ENCODE measurements at places on chromosomes 2 and 18.

- no peak for DNase-seq
These were observed 185.1 kb upstream of the CCDC68 start for GRCh38 chr18:55144193-55144930.

DNA sequence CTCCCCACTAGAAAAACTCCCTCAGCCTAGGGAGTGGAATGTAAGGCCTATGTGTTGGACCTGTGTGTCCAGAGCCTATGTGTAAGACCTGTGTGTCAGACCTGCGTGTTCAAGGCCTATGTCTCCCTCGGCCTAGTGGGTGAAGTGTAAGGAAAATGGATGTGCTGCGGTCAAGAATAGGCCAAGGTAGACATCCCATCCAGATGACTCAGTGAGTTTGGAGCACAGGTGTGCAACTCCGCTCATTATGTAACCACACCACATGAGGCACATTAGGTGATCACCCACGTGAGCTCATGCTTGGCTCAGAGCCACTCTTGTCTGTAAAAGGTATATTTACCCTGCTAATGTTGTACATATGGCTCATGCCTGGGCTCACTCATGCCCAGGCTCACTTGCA lies 565.3 kb upstream of the CRIM1 start:
- DNase-seq, result no peak

- no peak for DNase-seq
These were observed 56.0 kb downstream of the METTL4 start for GRCh38 chr18:2515171-2515787.

DNA sequence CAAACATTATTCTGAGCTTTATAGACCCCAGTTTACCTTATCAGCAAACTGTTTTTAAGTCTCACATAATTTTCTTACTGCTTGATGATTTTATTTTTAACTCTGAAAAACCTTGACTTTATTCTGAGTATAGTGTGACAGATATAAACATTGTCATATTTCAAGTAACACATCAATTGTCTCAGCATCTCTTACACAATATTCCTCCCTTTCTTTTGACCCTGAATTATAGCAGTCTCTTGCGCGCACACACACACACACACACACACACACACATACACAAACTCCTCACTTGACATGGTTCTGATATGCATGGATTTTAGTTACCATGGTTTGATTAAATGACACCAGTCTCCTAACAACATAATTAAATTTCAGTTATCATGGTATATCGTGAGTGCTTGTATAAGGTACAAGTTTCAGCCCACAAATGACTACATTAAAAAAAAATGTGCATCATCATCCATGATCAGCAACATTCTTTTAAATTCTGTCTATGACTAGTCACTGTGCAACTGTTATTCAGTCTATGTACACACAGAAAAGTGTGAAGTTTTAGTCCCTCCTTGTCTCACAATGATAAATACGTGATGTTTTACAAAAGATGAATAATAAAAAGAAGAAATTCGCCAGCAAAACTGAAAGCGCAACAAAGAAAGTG lies 39.5 kb upstream of the TACR1 start:
- DNase-seq, result no peak

- no peak for DNase-seq
These were observed 44.5 kb downstream of the SH3RF3 start for GRCh38 chr2:109173311-109174171.

DNA sequence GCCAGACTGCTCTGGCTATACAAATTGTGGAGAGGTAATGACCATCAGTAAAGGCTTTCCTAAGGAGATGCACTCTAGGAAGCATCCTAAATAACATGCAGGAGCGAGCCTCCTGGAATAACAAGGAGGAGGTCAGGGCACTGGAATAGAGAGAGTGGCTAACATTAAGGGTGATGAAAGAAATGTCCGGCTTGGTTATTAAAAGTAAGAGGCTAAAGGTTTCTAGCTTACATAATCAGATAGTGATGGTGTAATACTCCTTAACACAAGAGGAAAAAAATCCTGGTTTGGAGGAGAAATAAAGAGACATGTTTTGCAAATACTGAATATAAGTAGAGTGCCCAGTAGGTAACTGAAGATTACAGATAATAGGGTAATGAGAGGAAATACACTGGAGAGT lies 365.7 kb downstream of the ZEB2 start:
- DNase-seq, result no peak

DNA sequence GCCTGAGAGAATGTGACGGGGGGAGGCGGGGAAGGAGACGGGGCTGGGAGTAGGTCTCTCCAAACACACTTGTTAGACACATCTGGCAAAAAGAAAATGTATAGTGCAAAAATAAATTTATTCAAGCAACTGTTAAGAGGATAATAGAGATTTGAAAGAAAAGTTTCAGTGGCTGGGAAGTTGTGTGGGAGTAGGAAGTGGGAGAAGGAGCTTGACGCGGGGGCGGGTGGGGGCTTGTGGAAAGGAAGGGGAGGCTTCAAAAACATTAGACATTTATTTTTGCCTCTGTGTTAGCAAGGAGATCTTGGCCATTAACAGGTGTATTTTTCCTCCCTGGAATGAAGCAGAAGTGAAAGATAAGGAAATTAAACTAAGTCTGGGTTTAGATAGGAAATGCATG lies 90.3 kb downstream of the KLF7 start:
- no peak for DNase-seq

DNA sequence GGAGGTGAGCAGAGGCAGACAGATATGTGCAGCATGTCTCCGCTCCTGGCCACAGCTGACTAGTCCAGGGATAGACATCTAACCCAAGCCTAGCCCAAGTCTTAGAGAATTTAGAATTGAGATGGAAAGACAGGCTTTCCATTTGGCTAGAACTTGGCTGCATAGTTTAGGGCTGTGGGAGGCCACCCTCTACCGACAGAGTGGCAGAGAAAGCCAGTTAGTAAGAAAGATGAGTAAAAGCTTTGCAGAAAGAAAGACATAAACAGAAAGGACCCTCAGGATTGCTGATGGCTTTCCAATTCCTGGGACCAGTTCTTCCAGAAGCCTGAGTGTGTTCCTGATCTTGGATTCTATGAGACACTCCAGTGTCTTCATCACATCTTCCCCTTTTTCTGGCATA lies 62.1 kb downstream of the DYM start:
- no peak for DNase-seq

DNA sequence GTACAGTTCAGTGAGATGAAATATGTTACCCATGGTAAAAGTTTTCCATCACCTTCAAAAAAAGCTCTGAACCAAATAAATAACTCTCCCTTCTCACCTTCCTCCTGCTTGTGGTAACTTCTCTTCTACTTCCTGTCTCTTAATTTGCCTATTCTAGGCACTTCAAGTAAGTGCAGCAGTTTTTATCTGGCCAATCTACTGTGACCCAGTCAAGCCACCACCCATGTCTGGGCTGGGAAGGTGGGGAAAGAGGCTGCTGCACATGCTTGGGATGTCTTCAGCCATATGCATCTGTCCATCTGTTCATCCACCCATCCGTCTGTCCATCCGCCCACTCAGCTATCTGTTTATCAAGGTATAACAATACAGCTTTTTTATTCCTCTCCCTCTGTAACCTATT lies 31.6 kb downstream of the ZNF532 start:
- no peak for DNase-seq

DNA sequence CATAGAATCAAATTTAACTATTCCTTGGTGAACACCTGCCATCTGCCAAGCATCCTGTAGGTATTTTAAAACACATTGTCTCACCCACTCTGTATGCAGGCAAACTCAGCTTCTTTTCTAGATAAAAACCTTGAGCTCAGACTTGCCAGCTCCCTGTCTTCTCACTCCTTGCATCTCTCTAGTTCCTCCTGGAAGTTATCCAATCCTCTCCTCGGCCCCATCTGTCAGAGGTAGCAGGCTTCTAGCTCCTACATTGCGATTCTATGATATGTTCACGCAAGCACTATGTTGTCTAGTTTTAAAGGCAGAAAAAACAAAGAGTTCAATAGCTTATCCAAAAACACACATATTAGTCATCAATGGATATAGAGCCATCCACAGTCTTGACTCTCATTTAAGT lies 67.0 kb upstream of the APCDD1 start:
- DNase-seq, result no peak

DNA sequence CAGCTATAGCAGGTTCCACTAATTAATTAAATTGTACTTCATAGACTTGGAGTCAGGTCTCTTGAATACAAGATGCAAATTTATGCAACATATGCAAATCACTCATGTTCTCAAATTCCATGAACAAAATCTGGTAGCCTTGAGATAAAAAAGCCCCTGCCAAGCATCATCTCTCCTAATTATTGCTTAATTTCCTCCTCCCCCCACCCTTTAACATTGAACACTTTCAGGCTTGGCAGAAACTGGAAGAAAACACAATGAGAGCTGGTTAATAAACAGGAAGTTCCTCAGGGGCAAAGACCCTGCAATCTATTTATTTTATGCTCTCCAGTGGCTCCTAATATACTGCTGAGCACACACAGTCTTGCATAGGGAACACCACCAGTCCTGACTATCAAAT lies 35.6 kb upstream of the ACVR1 start:
- no peak for DNase-seq

DNA sequence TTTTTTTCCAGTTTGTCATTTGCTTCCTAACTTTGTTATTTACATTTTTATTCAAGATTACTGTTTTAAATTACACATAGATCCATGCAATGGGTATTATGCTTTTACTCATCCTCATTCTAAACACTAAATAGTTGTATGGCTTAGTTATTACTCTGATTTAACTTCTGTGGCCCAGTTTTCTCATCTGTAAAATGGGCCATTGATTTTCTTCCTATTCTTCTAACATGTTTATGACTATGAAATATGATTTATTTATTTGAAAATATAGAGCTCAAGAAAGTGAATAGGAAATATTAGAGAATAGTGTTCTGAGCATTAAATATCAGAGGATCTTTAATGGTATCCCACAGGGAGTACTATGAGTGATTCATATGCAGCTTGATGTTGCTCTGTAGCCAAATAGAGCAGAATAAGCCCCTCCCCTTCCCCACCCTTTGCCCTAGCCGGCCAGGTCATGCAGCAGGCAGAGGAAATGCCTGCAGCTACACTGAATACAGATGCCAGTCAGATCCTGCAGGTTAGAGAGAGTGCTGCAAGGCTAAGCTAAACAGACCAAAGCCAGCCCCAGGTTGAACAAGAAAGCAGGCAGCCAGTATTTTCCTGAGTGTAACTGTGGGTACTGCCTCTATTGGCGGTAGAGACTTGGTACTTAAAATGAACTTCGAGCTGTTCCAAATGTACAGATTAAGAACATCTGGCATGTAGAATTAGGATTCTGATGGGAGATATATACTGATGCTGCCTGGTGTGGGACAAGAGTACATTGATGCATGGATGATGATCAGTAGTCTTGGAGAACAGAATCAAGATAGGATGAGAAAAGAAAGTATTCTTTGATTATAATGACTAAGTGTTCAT lies 11.7 kb upstream of the ACYP2 start:
- DNase-seq, result no peak

DNA sequence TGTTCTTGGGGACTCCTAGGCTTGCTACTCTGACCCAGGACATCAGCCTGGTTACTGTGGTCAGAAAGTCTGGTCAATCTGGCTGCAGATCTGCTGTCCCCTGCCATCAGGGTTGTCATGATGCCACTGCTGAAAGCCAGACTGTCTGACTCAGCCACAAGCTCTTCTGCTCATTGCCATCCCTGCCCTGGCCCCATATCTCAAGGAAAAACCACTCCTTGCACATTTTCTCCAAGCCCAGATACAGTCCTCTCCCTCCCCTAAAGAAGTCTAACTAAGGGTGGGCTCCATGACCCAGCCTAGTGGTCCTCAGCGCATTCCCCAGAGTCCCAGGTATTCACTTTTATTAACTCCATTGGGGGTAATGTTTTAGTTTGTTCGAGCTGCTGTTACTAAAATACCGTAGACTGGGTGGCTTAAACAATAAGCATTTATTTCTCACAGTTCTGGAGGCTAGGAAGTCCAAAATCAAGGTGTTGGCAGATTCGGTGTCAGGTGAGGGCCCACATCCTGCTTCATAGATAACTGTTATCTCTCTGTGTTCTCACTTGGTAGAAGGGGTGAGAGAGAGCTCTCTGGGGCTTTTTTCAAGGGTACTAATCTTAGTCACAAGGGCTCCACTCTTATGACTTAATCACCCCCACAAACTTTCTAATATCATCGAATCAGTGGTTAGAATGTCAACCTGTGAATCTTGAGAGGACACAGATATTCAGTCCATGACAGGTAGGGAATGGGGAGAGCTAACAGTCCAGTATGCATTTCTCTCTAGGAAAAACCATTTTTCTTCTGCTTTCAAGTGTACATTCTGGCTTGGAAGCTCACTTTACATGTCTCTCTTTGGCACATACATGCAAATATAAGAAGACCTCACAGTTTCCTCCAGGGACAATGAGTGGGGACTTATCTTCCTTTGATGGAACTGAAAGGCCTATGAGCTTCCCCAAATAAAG lies 94.8 kb upstream of the CXCR4 start:
- DNase-seq, result no peak

- no peak for DNase-seq
These were observed 44.3 kb upstream of the FIGN start for GRCh38 chr2:163779970-163780597.

GRCh38 chr18:37322492-37323035 lies 243.0 kb downstream of the CELF4 start:
- DNase-seq, result no peak

GRCh38 chr2:156423674-156424282 lies 12.4 kb upstream of the GPD2 start:
- no peak for DNase-seq

GRCh38 chr2:132463719-132464118 lies 47.1 kb downstream of the GPR39 start:
- DNase-seq, result no peak

GRCh38 chr2:234676109-234676782 lies 179.4 kb upstream of the ARL4C start:
- no peak for DNase-seq

GRCh38 chr18:31428211-31428610 lies 19.3 kb upstream of the DSG3 start:
- no peak for DNase-seq

DNA sequence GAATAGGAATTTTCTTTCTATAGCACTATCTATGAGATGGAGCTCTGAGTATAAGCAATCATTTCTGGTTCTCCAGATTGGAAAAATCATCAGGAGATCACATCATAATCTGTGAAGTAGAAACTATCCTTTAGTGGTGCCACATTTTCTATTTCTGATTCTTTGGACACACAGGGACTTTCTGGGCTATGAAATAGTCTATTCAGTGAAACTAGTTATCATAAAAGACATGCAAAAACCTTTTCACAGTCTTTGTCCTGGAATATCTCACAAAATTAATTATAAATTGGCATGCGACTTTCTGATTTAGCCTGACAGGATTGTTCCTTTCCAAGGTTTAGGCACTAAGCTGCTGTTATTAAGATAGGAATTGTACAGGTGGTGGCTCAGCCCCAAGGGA lies 428.6 kb downstream of the DLGAP1 start:
- DNase-seq, result no peak

- DNase-seq, result no peak
These were observed 105.3 kb upstream of the FAM98A start for GRCh38 chr2:33704406-33704855.

DNA sequence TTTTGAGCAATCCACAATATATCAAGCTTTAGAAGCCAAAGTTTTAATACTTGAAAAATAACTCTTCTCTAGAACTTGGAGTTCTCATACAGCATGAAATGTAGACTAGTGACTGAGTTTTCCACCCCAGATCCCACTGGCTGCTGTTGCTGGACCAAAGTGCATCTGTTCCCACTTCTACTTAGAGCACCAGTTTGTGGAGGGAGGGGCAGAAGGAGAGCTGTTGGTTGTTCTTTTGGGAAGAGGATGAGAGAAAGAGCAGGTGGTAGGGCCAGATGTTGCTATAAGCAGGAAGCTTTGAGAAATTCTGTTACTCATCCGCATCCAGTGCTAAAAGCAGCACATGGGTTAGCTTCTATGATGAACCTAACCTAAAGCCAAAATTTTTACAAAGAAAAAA lies 59.0 kb downstream of the MBD2 start:
- no peak for DNase-seq

- no peak for DNase-seq
These were observed 13.9 kb downstream of the FN1 start for GRCh38 chr2:215421859-215422461.
